Stimulated activated CD4-positive, alpha-beta T cell treated with anti-CD3 and anti-CD28 coated beads, Interleukin-15, amount 100 ng/mL, for 24 hours (primary cell): ENCODE measurements at places on chromosomes 2 and 18.

- no peak for DNase-seq
Observed at GRCh38 chr2:72828840-72829507, 3.1 kb upstream of the EXOC6B start.

DNA sequence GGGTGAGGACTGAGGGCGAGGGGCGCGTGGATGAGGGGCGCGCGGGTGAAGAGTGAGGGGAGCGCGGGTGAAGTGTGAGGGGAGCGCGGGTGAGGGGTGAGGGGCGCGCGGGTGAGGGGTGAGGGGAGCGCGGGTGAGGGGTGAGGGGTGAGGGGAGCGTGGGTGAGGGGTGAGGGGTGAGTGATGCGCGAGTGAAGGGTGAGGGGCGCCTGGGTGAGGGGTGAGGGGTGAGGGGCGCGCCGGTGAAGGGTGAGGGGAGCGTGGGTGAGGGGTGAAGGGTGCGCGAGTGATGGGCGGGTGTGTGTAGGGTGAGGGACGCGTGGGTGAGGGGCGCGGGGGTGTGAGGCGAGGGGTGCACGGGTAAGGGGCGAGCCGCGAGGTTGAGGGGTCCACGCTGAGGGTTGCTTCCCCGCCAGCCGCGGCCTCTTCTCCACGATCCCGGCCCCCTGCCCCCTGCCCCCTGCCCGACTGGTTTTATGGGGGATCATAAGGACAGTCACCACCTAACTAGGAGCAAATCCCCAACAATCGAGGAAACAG is 1.1 kb upstream of the SLC66A2 start:
- DNase-seq, result no peak

DNA sequence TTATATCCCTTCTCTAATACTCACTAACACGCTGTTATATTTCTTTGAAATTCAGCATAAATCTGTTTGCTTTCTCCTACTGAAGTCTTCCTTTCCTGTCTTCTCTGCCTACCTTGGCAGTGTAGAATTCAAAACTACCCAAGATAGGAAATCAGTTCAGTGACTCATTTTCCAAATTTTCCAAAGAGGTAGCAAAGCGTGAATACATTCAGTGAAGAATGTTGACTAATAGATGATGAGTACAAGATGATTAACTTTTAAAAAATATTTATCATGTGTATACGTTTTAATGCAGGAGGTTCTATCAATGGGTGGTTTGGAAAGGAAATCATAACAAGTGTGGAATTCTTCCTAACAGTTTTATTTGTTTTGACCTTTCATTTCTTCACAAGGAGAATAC is 201.9 kb upstream of the SLC8A1 start:
- no peak for DNase-seq

- DNase-seq, result peak; percentile 65
Observed at GRCh38 chr18:62524440-62525200, 1.8 kb downstream of the ZCCHC2 start.

DNA sequence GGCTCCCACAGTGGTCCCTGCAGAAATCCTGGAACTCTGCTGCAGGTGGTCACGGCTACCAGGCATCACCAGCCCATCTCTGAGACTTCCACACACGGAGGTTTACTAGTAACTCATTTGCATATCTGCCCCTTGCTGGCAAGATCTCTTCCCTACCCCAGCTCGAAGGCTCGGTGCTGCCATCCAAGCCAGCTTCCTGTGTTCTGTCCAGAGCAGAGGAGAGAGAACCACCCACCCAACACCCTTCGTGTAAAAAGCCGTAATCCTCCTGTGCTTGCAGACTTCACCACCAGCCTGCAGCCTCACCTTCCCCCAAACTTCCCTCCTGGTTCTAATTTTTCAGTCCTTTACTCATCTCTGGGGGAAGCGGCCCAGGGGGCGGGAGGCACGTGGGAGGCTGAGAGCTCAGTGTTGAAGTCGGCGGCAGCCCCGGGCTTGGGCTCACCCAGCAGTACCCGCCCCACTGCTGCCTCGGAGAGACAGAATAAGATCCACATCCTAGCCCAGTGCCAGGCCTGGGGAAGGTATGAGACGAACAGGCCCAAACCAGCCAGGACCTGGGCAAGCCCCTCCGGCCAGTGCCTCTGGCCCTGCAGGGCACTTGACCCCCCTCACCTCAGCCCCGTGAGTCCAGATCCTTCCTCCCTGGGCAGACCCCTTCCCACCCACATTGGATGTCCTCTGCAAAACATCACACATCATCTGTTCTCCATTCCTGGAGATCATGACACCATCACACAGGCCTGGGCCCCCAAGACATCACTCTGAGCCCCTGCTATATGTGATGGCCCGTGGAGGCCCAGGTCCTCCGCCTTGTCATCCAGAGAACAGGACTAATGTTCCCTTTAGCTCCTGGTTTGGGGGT is 145.8 kb upstream of the ID2 start:
- DNase-seq, result no peak

GRCh38 chr2:23452853-23453420 is 68.0 kb downstream of the KLHL29 start:
- DNase-seq, result peak; percentile 43

DNA sequence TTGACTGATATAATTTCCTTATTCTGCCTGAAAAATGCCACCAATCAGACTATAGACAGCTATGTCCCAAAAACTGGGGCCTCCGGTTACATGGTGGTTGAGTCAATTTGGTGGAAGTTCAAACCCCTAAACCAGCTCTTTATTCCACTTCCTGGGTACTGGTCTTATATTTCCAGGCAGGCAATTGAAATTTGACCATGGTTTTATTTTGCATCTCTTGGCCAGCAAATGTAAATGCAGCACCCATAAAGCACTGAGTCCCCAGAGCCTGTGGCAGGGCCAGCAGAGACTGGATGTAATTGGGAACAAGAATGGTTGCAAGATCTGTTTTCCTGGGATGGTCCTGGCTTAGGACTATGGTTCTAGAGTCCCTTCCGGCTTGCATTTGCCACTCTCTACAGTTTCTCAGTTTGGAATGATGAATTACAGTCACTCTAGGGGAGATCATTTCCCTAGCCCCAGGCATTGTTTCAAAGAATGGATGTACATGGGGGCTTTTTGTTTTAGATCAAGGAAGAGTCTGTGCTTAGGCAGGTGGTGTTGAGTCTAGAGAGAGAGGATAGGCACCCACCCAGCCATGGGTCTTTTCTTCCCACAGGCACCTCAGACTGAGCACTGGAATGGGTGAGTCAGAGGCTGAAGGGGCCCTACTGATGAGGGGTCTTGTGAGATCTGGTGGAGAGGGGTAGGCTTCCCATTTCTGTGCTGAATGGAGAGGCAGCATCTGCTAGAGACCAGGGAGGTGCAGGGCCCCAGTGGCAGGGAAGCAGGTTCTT is 108.4 kb upstream of the CDC42EP3 start:
- DNase-seq, result no peak

GRCh38 chr2:181517685-181518301 is 60.6 kb downstream of the ITGA4 start:
- peak; percentile 4 for DNase-seq

DNA sequence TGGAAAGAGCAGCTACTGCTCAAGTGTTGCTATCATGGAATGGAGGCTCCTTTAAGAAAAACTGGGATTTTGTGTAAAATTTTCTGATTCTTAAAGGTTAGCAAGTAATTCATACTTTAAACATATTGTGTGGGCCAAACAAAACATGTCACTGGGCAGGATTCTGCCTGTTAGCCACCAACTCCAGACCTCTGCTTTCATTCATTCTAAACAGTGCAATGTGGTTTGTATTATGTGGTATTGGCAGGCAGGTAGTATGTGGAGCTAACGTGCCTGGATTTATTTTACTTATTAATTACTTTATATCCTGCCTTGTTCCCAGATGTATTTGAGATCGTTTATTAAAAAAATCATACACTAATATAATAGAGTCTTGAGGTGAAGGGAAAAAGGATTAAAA is 1521.3 kb upstream of the ACVR2A start:
- DNase-seq, result no peak

DNA sequence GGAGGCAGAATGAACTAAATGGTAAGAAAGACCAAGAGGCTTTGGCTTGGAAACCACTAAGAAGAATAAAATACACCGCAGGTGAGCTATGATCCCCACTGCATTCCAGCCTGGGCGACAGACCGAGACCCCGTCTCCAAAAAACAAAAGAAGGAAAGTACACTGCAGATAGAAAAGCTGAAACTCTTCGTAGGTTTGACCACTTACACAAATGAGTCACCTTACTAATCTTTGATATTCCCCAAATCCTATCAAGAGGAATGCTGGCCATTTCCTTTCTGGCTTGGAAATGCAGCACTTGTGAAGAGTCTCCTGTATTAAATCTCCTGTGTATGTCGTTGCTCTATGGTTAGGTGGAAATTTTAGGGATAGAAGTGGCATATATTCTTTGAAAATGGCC is 108.8 kb downstream of the MTCL1 start:
- DNase-seq, result no peak

- DNase-seq, result no peak
Observed at GRCh38 chr2:144546933-144547332, 27.0 kb upstream of the ZEB2 start.

GRCh38 chr2:127179766-127180165 is 40.3 kb downstream of the CYP27C1 start:
- no peak for DNase-seq
